ENCODE measurements at places on chromosomes 12 and 14.
A peak's percentile ranks its signal among the peaks of the same experiment; 100 is the strongest.

DNA sequence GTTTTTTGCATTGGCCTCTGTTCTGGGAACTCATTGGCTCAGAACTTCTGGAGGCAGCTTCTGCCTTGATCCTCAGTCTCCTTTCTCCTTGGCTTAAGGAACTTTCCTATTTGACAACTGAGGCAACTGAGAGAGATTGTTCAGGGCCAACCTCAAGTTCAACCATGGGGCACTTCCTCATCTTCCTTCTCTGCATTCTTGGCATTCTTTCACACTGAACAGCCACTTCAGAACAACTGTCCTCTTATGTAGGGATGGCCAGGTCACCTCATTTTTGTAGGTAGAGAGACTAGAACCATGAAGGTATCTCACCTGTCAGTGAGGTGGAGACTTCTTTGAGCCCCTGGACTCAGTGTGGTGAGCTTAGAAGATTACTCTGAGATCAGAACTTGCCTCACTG, 63.0 kb upstream of the NRXN3 start:
- DNase-seq, result no peak

DNA sequence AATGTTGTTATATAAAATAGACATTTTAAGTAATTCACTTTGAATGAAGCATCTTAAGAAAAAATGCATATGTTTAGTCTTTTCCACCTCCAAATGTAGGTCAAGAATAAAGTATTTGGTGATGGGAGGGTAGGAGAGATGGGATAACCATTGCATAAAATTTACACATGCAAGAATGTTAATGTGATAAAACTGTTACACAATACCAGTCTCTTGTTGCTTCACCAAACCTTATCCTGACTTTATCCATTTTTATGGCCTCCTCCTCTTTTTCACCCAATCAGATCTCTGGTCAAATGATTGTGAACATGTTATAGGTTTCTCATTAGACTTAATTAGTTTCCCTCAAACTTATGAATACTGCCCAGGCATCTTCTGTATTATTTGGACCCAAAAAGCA, 994.5 kb upstream of the FLRT2 start:
- DNase-seq, result no peak

DNA sequence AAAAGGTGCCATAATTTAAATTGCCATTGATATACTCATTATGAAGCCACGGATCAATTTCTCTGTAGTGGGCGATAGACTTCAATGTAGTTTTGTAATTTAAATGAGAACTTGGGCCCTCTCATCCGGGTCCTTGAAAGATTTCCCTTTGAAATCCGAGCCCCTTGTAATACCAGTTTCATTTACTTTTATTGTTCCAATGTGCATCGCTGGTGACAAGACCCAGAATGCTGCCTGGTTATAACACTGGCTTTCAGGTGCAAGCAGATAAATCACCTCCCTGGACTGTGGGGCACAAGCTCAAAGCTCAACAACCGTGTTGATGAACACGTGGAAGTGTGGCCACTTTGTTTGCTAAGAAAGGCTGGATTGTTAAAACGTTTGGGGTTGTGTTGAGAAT, 68.9 kb upstream of the FZD10 start:
- DNase-seq, result no peak

- no peak for DNase-seq
These were observed 48.3 kb downstream of the SEL1L start for GRCh38 chr14:81485372-81485771.

DNA sequence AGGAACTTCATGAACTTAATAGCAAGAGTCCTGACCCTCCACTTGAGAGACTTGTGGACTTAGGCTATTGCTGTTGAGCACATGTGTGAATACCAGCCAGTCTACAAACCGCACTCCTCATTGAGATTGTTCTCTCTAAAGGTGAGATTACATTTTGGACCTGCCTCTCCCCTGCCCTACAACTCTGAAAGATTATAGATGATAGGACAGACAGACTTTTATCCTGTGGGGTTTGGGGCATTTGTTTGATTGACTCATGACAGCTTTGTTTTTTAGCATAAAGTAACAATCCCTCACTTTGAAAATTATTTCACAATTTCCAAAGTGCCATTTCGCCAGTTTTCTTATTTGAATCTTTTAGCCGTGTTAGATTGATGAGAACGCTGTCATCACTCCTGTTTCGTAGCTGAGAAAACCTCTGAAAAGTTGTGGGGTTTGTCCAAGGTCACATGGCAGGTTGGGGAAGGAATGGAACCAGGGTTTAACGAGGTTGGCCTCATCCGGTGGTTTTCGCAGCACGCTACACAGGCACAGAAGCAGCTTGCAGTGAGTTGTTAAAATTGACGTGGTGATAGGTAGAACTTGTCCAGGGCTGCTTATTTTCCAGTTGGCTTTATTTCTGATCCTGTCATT, 836 bp downstream of the EVL start:
- DNase-seq, result no peak

GRCh38 chr12:23472329-23472971, 477.0 kb downstream of the SOX5 start:
- DNase-seq, result no peak

DNA sequence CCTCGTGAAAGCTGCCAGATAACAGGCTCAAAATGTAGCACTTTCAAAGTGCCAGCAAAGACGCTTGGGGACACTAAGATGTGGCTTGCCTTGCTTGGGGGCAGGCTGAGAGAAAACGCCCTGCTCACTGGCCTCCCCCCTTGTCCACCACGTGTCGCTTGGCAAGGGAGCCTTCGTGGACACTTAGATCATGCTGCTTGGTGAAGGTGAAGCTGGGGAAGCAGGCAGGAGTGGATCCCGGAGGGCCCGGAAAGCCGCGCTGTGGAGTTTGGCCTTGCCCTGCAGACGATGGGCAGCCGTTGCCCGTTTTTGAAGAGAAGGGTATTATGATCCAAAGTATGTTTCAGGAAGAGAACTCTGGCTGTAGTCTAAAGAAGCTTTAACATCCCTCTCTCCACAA, 53.4 kb upstream of the BDKRB2 start:
- DNase-seq, result no peak

DNA sequence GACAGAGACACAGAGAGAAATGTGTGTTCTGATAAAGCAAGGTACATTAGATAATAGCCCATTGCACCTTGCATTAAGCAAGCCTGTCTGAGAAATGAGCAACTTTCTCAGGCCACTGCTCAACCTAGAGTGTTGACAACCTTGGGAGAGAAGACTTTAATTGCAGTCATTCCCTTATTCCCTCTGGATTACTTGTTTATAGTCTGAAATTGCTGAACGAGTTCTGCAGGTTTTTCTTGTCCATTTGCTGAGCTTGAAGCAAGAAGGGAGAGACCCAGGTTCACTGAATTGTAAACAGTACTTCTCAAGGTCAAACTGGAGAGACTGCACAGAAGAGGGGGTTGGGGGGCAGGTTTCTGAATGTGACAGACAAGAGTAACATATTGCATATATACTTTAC, 159.4 kb upstream of the PLEKHG7 start:
- DNase-seq, result no peak

DNA sequence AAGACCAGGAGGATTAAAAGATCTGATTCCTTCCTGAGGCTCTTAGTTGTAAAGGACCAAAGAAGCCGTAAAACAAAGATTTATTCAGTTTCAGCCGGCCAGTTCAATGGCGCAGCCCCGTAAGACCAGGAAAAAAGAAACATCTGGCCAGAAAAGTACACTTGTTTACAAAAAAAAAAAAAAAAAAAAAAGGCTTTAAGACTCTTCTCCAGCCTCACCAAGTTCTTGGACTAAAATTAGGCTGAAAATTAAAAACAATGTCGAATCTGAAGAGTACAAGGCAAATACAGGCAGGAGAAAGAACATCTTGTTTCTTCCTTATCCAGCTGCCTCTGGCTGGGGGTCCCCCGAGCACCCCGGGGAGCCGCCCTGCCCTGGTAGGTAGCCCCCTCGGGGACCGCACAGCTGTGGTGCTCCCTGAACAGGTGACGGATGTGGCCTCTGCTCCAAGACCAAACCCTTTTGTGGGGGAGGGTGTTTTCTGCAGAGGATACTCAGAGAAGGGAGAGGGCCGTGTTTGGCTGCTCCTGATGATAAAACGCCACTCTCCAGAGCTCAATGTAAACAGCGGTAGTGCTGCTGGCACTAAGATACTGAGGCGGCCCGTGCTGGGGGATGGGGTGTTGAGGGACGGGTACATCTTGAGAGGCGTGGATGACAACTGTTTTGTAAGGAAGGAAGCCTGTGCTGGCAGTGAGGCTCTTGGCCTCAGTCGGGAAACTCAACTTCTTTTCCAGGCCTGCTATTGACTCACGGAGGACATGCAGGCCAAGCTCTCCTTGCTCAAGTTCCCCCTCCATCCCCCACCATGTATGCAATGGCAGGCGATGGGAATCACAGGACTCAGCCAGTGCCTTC, 201.0 kb upstream of the DIO3 start:
- DNase-seq, result peak; percentile 76

GRCh38 chr14:105711841-105712460, 185.6 kb downstream of the TMEM121 start:
- DNase-seq, result no peak

All from right hindlimb (tissue), 1 donor.